ENCODE measurements at places on chromosomes 16 and 17.

DNA sequence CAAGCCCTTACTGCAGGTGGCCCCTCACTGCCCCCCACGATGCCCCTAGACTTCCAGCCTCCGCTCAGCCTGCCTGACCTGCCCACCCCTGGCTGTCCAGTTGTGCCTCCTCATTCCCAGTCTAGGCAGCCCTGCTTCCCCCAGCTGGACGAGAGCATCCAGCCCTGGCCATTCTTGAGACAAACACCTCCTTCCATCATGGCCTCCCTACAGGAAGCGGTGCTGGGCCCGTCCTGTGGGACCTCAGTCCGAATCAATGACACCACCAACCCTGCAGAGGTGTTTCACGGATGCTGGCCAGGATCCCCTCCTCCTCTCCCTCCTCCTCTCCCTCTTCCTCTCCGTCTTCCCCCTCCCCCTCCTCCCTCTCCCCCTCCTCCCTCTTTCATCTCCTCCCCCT lies 28.3 kb downstream of the CCDC40 start:
- DNase-seq, result no peak

- DNase-seq, result no peak
Observed at GRCh38 chr16:74034200-74034599, 262.4 kb upstream of the PSMD7 start.

- no peak for DNase-seq
Observed at GRCh38 chr17:76972046-76972641, 103.9 kb downstream of the MGAT5B start.

GRCh38 chr17:18071751-18072150 lies 16.0 kb upstream of the DRG2 start:
- no peak for DNase-seq

DNA sequence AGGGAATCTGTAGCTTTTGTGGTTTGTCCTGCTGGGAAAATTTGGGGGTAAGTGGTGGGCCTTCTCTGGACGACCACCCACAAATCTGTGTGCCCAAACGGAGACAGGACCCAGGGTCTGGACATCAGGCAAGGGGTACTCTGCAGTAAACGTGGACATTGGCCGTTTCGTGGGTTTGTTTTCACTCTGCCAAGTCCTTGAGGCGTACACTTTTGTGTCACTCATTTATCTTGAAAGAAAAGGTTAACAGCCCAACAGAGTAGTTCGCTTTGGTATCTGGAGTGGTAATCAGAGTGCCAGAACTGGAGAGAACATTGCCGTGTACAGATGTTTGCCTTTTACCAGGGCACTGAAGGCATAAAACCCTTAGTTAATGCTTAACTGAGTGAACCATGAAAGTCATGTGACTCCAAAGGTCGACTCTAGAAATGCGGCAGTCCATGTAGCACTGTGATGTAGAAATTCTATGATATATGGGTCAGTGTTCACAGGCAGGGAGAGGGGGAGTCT lies 15.4 kb downstream of the NAA60 start:
- no peak for DNase-seq

- no peak for DNase-seq
Observed at GRCh38 chr17:62925267-62925836, 40.7 kb upstream of the TANC2 start.
